ENCODE measurements at places on chromosomes 1 and 21.

- DNase-seq = no peak
Observed at GRCh38 chr1:8378178-8378577, 60.3 kb downstream of the SLC45A1 start.

DNA sequence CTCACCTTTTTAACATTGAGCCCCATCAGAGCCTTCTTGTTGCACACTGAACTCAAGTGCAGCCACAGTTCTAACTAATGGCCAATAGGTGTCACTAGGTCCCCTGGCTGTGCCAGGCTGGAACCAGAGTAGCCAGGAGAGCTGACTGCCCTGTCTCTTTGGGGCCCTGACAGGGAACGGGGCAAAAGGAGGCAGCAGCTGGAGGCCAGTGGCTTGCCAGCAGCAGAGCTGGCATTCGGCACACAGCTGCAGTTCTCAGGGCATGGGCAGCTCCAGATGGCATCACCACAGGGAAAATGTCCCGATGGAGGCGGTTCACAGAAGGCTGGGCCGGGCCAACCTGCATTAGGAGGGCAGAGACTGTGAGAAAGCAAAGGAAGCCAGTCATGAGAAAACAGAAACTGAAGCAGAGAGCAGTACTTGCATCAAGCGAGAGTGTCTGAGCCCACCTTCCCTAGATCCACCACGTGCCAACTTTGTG lies 188.6 kb downstream of the FCRL5 start:
- no peak for DNase-seq

DNA sequence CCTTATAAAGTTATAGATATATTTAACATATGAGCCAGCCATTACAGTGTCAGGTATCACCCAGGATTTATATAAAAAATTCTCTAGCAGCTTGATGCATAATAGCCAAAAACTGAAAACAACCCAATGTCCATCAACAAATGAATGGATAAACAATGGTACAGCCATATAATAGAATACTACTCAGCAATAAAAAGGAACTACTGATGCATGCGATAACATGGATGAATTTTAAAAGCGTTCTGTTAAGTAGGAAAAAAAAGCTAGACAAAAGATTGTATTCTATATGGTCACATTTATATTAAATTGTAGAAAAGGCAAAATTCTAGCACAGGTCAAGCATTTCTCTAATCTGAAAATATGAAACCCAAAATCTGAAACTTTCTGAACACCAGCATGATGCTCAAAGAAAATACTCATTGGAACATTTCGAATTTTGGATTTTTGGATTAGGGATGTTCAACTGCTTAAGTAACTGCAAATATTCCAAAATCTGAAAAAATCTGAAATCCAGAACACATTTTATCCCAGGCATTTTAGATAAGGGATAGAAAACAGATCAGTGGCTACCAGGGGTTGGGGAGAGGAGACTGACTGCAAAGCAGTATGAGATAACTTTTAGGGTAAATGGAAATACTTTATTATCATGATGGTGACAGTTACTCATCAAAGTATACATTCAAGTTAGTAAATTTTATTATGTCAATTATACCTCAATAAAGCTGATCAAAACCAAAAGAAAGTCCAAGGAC lies 22.0 kb downstream of the SLC16A1 start:
- DNase-seq = no peak

DNA sequence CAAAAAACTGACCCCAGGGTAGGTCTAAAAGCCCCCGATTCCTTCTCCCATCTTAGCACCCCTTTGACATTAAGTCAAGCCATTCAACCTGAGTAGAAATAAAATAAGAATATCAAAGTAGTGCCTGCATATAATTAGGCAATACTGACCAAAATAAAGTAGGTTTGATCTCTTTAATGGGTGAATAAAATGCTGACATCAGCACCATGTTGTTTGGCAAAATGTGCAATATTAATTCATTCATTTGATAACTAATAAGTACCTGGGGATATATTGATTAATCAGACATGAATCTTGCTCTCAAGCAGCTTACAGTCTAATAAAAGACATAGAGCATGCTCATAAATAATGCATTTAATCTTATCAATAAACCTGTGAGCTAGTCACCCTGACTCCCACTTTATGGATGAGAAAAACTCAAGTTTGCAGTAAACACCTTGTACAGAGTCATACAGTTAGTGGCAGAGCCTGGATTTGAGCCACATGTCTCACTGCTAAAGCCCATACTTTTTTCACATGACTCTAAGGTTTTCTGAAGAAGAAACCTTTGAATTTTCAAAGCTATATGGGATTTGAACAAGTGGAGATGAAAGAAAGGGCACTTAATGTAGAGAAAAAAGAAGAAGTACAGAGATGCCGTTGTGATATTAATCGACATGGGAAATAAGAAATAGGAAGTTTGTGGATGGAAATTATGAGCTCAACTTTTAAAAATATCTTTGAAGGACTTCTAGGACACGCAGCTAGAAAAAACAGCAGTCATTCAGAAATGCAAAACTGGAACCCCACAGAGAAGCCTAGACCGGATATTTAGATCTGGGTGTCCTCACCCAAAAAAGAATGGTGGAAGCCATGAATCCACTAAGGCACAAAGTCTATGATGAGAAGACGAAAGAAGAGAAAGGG lies 183.9 kb downstream of the TOMM20 start:
- no peak for DNase-seq

GRCh38 chr1:197911857-197912696 lies 5.1 kb upstream of the LHX9 start:
- DNase-seq = no peak

- DNase-seq = no peak
Observed at GRCh38 chr1:54542962-54543539, 5.0 kb upstream of the ACOT11 start.

- no peak for DNase-seq
Observed at GRCh38 chr1:66119148-66119547, 326.5 kb downstream of the PDE4B start.

- DNase-seq = no peak
Observed at GRCh38 chr1:33000427-33001026, 35.9 kb upstream of the RNF19B start.

- DNase-seq = no peak
Observed at GRCh38 chr1:153028766-153029165, 2.2 kb upstream of the SPRR1B start.

- no peak for DNase-seq
Observed at GRCh38 chr1:9761855-9762254, 61.9 kb downstream of the CLSTN1 start.

GRCh38 chr1:231192620-231193163 lies 30.8 kb downstream of the TRIM67 start:
- no peak for DNase-seq
